ENCODE measurements at places on chromosomes 7 and 10.

DNA sequence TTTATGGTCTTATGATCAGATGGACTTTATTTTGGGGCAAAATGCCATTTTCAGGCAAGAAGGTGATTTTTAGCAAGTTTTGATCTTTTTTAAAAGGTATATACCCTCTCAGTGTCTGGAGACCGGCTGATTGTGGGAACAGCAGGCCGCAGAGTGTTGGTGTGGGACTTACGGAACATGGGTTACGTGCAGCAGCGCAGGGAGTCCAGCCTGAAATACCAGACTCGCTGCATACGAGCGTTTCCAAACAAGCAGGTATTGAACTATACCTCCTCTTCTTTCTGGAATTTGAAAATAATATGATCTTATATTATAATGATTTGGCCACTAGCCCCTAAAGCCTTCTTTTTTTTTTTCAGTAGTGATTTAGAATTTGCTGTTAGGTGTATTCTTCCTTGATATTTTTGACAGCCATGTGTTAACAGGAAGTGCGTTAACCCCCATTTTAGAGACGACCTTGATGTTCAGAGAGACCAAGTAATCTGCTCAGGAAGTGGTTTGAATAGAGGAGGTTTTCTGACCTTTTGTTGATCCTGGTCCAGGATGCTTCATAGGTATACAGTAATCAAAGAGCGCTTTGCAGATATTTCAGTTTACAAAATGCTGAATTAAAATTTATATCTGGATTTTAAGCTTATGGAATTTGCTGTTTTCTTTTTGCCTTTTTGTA, 6.2 kb downstream of the BUB3 start:
- no peak for DNase-seq

GRCh38 chr7:135620980-135621850, 41.1 kb upstream of the STMP1 start:
- DNase-seq = peak; percentile 43

- no peak for DNase-seq
These were observed 751.9 kb upstream of the POT1 start for GRCh38 chr7:125681508-125681907.

GRCh38 chr10:29767968-29768367, 133.2 kb upstream of the SVIL start:
- DNase-seq = no peak

DNA sequence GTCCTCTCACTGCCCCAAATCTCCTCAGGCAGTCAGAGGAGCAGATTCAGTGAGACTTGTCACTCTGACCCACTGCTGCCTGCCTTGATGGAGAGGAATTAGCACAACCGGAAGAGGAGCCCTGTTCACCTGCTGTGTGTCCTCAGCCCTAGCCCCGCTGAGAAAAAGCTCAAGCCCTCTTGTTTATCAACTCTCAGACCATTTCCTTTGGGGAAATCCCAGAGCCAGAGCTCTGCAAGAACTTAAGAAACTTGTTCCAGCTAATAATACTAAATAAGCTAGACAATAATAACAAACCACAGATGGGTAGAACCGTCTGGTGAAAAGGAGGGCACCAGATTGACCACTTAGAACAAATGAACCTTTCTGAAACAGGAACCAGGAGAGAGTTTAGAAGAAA, 37.7 kb upstream of the ITGB1 start:
- no peak for DNase-seq

GRCh38 chr7:1458683-1459511, at the start of gene MICALL2:
Gene MICALL2, minus strand, starts transcription at chr7:1459470. Its CDS starts 144 bp downstream, at chr7:1459326.
- peak; percentile 46 for DNase-seq

DNA sequence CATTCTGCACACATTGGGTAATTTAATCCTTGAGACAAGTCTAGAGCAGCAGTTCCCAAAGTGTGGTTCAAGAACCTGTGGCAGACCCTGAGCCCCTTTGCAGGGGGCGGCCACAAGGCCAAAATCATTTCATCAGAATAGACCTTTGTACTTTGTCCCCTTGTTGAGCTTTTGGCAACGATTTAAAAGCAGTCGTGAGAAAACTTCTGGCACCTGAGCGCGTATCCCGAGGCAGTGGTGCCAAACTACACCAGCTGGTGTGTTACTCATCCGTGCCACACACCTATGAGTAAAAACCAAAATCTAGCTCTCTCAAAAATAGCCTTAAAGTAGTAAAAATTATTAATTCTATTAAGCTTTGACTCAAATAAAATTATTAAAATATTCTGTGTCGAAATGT, 306.8 kb downstream of the SDK1 start:
- DNase-seq = no peak

GRCh38 chr7:38211940-38212339, 33.9 kb downstream of the STARD3NL start:
- DNase-seq = no peak

- DNase-seq = no peak
These were observed 241.6 kb downstream of the CAMK1D start for GRCh38 chr10:12590675-12591659.

Measured in SW 1271 (cell line).